ENCODE measurements at places on chromosomes 5 and 9.
A peak's percentile ranks its signal among the peaks of the same experiment; 100 is the strongest.

DNA sequence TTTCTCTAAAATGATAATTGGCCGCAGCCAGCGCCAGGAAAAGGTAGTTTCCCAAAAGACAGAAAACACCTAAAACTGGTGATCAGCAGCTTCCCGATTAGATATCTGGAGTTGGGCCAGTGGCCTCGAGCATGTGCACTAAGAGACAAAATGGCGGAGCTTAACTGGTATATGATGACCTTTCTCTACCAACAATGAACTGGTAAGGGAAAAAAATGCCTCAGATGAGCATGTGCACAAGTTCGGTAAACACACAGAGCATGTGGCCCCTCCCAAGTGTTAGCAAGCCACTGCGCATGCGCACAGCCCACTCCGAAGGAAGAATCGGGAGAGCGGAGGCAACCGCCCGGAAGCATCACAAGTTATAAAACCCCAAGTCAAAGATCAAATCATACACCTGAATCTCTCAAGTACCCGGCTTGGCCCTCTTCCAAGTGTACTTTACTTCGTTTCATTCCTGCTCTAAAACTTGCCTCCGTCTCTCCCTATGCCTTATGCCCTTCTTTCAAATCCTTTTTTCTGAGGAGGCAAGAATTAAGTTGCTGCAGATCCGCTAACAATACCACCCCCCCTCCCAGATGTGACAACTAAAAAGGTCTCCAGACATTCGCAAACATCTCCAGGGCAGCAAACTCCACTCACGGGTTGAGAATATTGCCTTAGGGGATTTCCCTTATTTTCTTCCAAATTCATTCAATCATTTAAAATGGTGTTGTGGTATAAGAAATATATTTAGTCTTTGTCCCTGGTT is 15.0 kb upstream of the PTBP3 start:
- DNase-seq: peak; percentile 82

- DNase-seq: peak; percentile 26
Observed at GRCh38 chr9:72703574-72703973, 182.2 kb downstream of the TMC1 start.

DNA sequence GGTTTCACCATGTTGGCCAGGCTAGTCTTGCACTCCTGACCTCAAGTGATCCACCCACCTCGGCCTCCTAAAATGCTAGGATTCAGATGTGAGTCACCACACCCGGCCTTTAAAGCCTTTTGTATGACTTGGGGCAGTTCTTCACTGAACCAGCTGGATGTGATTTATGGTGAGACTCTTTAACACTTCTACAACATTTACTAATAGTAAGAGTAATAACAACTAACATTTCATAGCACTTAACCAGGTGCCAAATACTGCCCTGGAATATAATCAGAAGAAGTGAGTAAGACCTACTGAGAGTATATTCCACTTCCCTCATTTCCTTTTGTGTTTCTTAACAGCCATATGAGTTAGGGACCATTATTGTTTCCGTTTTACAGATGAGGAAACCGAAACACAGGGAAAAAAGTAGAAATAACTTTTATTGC is 10.0 kb downstream of the ZSWIM6 start:
- DNase-seq: peak; percentile 96

- DNase-seq: no peak
Observed at GRCh38 chr9:7360513-7360912, 439.1 kb downstream of the DMAC1 start.

- no peak for DNase-seq
Observed at GRCh38 chr5:156907667-156908066, 55.4 kb downstream of the TIMD4 start.

GRCh38 chr9:112670991-112671625 is 46.8 kb downstream of the INIP start:
- no peak for DNase-seq

- peak; percentile 79 for DNase-seq
Observed at GRCh38 chr9:77764894-77765780, 117.0 kb upstream of the GNA14 start.

DNA sequence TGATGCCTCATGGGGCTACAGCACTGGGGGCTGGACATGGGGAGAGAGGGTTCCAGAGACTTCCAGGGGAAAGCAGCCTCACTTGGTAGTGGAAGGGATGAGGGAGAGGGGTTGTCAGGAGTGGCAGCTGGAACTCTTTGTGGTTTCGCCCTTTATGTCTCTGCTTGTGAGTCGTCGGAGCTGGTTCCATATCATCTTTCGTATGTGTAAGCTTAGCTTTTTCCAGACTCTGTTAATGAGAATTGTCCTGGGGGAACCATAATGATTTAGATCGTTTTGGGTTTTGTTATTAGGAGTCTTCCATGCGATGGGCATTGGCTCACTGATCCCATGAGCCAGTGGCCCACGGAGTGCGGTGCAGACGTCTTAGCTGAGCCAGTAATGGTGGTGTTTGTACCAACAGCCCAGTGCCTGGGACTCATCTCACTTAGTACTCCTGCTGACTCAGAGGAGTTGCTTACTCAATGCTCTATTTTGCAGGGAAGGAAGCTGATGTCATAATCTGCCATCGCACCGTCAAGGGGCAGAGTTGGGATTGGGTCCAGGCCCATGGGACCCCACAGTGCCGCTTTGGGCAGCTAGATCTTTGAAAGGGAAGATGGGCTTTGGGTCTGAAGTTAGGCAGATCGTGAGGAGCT is 48.5 kb downstream of the NEK6 start:
- peak; percentile 95 for DNase-seq

DNA sequence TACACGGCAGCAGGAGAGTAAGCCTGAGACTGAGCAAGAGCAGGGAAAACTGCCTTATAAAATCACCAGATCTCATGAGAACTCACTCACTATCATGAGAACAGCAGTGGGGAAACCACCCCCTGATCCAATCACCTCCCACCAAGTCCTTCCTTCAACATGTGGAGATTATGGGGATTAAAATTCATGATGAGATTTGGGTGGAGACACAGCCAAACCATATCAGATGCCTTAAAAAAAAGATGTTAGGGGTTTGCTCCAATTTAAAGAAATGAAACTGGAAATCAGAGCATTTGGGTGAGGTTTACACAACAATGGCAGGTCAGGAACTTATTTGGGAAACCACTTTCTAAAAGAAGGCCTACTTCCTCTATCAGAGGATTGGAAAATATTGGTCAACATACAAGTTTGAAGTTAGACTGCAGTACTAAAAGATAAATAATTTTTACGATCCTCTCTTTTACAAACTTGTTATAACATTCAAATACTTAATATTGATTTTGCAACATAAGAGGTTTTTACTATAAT is 105.1 kb downstream of the FBN2 start:
- no peak for DNase-seq

DNA sequence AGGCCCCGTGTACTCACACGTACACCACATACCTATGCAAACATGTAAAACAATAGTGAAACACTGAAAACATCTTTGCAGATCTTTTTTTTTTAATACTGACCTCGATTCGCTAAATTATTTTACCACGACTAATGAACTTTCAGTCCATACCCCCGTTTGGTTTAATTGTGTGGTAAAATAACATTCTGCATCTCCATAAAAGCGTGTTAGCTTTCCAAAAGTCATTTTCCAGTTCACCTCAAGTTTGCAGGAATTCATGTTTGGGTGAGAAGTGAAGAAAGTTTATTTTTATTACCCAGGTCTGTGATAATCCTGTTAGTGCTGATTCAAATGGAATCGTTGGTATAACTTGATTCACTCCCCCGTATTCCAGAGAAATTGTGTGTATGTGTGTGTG is 652 bp downstream of the ARSK start:
- no peak for DNase-seq

DNA sequence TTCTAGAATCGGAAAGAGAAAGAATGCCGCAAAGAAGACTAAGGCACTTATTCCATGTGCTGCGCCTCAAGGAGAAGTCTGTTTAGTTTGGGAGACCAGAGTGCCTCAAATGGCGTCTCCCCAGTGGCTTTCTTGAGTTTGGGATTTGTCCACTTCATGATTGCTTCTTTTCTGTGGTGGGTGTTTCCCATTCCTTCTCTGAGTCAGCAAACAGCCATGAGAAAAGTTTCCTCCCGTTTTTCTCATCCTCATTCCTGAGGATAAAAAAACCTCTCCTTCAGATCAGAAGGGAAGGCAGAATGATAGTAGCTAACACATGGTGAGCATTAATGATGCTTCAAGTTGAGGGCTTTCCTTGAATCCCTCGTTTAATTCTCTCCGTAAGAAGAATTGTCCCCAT is 275.9 kb upstream of the WWC1 start:
- peak; percentile 16 for DNase-seq

DNA sequence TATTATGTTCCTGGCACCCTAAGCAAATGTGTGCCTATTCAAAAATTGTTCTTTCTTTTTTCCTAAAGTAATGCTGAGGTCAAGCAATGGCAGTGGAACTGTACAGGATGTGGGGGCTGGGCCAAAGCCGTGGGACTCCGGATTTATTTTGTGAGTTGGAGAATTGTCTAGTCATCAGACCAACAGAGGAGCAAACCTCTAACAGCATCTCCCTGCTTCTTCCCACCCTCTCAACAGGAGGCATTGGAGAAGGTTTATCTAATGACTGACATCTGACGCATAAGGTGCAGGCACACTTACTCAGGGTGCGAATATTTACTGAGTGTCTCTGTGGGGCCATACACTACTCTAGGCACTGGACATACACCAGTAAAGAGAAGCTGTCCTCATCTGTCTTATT is 38.6 kb downstream of the MARCHF11 start:
- DNase-seq: no peak

DNA sequence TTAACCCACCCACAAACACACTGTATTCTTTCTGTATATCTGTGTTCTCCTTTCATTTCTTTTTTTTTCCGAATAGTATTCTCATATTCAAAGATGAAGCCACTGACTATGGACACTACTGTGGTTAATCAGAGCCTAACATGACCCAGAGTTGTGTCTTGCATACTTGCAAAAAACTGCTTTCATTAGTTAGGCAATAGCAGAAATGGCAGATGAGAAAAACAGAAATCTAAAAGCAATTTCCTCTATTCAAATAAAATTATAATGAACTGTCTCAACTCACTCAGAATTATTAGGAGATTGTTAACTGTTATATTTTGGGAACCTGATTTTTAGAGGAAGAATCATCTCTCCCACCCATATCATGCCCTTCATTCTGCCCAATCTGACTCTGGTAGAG is 45.9 kb downstream of the FREM1 start:
- no peak for DNase-seq

- no peak for DNase-seq
Observed at GRCh38 chr9:130225071-130225470, 40.5 kb upstream of the HMCN2 start.

DNA sequence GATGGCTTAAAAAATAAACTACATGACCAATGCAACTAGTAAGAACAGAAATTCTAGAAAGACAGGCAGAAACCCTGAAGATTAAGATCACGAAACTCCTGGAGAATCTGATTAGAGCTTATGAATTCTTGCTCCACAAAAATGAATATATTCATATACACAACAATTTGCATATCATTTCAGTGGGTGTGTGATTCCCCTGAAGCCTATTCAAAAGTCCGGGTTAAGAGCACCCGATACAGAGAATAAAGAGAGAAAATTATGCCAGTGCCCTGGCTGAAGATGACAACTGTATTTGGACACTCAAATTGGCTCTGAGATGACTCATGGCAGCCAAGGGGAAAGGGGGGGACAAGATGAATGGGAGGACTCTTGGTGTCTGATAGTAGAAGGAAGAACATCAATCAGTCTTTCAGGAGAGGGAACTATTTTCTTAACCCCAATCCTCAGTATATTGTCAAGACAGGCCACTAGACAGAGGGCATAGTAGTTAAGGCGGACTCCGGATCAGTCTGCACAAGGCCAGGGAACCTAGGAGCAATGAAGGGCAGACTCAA is 6.0 kb downstream of the TMOD1 start:
- DNase-seq: no peak

GRCh38 chr5:143063175-143063970 is 293.2 kb downstream of the ARHGAP26 start:
- DNase-seq: peak; percentile 74

GRCh38 chr9:133910855-133911514 is 81.1 kb downstream of the VAV2 start:
- no peak for DNase-seq

DNA sequence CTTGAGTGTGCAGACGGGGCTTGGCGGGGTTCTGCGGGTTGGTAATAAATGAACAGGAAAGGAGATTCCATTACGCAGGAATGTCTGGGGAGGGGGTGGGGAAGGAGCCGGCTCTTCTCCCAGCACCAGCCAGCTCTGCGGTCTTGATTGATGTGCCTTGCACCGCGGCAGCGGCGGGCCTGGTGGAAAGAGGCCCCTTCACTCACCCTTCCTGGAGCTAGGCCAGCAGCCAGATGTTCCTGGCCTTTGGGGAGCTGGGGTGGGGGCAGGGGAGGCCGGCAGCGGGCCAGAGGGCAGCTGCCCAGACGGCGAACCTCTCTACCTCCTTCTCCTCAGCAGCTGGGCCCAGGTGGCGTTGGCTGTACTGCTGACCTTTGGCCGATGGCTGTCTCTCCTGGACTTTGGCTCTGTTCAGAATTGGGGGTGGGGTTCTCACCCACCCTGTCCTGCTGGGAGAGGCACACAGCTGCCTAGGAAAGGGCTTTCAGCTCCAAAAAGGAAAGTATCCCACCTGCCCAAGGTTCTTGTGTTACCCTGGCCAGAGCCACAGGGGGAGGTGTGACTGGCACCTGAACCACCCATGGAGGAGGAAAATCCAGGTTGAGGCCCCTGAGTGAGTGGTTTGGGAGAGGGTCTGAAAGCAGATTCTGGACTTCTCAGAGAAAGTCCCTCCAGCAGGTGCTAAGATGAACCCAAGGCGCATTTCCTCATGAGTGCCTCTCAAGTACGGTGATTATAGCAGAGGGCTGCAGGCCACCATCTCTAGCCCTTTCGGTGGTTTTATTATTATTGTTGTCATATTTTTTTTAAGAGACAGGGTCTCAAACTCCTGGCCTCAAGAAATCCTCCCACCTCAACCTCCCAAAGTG is 58.0 kb upstream of the SYNPO start:
- DNase-seq: peak; percentile 41

- peak; percentile 58 for DNase-seq
Observed at GRCh38 chr5:89728750-89729149, 680.8 kb downstream of the CETN3 start.

GRCh38 chr9:38202336-38202938 is 133.4 kb upstream of the SHB start:
- no peak for DNase-seq

DNA sequence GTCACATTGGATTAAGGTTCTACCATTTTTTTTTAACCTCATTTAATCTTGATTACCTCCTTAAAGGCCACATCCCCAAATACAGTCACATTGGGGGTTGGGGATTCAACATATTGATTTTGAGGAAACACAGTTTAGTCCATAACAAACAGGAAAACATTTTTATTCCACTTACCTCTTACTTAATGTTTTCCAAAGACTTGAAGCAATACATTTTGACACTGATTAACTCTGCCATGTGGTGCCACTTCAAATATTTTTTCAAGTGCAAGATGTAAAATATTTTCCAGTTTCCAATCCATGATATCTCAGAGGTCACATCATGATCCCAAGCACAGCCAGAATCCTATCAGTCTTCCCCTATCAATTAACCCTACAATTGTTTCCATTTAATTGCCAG is 548.0 kb downstream of the CSNK1G3 start:
- DNase-seq: no peak

- no peak for DNase-seq
Observed at GRCh38 chr5:92041206-92041605, 658.1 kb upstream of the ARRDC3 start.

- DNase-seq: peak; percentile 75
Observed at GRCh38 chr9:88593537-88594185, 58.7 kb downstream of the NXNL2 start.

GRCh38 chr9:112249277-112249676 is 74.2 kb upstream of the SUSD1 start:
- peak; percentile 31 for DNase-seq
